ENCODE measurements at places on chromosomes 5 and 9.

DNA sequence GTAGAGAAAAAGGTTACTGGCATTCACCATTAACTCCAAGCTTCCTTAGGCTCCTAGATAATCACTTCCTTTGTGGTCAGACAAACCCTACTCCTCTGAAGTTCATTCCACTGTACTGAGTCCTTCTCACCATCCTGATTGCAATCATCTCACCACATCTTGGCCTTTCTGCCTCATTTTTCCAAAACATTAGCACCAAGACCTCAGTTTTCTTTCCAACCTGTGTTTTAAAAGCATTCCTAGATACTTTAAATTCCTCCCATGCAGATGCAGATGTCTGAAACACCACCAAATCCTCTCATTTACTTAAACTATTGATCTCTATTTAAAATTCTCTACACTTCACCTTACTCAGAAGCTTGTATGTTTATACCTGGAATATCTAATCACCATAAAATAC, 961.3 kb upstream of the CTNND2 start:
- DNase-seq: no peak

DNA sequence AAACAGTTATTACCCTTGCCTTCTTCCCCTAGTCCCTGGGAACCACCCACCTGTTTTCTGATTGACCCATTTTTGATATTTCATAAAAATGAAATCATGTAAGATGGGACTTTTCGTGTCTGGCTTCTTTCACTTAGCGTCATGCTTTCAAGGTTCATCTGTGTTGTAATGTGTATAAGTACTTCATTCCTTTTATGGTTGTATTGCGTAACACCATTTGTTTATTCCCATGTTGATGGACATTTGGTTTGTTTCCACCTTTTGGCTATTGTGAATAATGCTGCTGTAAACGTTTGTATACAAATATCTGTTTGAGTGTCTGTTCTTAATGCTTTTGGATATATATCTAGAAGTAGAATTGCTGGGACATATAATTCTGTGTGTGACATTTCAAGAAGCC, 650.1 kb upstream of the COX7C start:
- DNase-seq: no peak

GRCh38 chr5:122772446-122772845, 2.4 kb upstream of the SNX2 start:
- DNase-seq: no peak

DNA sequence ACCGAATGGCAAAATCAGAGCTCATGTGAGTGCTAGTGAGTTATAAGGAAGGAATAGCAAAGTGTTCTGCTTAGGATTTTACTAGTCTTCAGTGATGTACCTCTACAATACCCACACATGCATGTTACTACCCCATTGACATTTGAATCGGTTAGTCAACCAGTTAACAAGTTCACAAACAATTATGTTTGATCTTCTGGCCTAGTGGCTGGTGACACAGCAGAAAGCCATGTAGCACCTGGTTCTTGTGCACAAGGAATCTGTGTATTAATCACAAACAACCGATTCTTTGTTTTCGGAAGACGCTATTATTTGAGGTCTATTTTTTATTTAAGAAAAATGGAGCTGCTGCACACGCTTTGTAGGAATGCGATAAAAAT, 41.9 kb downstream of the NTRK2 start:
- no peak for DNase-seq

GRCh38 chr5:40842351-40842750, 1.2 kb downstream of the CARD6 start:
- no peak for DNase-seq

DNA sequence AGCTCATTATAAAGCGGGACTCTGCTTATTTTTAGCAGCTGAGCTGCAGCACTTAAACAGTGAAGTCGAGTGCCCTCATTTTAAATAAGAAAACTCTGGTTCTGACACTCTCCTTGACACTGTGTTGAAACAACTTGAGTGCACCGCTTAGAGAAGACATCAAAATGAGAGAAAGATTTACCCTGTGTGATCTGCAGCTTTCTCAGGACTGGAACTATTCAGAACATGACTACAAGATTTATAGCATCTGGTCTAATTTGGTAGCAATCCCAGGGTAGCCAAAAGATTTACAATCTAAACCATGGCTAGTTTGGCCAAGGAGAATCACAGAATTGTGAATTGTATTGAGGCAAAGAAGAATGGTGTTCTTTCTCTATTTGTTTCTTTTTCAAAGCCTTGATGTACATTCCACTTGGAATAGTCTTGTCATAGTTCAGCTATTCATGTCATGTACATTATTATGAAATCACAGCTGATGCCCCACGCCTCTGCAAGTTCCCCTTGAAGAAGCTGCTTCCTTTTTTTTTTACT, 38.7 kb downstream of the PLEKHG4B start:
- no peak for DNase-seq

- no peak for DNase-seq
Observed at GRCh38 chr5:174287761-174288160, 242.3 kb downstream of the NSG2 start.

- no peak for DNase-seq
Observed at GRCh38 chr9:89576404-89576839, 28.4 kb upstream of the GADD45G start.

DNA sequence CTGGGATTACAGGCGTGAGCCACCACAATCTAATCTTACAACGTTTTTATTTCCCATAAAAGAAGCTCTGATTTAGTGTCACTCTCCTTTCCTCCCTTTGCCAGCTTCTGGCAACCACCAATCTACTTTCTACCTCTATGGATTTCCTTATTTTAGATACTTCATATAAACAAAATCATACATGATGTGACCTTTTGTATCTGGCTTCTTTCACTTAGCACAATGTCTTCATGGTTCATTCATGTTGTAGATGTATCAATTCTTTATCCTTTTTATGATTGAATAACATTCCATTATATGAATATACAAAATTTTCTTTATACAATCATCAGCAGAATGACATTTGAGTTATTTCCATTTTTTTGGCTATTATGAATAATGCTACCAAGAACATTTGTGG, 9.7 kb upstream of the TRIO start:
- DNase-seq: no peak

DNA sequence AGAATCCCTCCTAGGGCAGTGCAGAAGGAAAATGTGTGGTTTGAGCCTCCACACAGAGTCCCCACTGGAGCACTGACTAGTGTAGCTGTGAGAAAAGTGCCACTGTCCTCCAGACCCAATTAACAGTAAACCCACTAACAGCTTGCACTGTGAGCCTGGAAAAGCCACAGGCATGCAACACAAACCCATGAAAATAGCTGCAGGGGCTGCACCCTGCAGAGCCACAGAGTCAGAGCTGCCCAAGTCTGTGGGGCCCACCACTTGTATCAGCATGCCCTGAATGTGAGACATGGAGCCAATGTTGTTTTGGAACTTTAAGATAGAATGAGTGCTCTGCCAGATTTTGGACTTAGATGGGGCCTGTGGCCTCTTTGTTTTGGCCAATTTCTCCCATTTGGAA, 119.8 kb upstream of the CDH9 start:
- no peak for DNase-seq

- no peak for DNase-seq
Observed at GRCh38 chr5:152723482-152723881, 318.4 kb upstream of the NMUR2 start.

- no peak for DNase-seq
Observed at GRCh38 chr9:71716138-71716909, 52.0 kb downstream of the CEMIP2 start.

- no peak for DNase-seq
Observed at GRCh38 chr9:107274953-107275422, 8.1 kb upstream of the RAD23B start.

GRCh38 chr5:6745706-6746222, 32.5 kb downstream of the TENT4A start:
- DNase-seq: no peak

DNA sequence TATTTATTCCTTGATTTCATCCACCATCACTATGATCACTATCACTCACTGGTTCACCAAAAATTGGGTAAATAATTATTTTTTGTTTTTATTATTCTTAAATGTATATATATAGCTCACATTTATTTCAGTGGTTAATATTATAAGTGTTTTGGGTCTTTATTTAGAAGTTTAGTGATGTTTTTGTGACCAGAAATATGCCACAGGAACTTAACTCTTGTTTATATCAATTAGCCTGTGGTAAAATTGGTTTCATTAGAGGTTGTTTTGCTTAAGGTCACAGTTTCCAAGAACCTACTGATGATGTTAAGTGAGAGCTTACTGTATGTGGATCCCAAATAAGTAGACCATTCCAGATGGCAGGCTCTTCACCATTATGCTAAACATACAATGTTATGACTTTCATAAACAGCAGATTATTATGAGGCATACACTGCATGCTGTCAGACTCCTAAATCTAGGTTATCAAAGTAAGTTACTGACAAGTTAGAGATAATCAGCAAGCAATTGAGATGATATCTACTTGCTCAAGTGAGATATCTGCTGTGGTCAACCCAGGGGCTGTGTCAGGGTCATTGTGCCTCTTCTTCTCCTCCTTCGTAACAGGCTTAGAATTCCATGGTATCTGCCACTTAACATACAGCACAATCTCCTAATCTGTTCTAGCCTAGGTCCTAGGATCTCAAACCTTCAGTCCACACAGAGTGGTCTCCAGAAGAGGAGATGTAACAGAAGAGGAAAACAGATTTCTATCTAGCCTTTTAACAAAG, 57.6 kb downstream of the NR3C1 start:
- no peak for DNase-seq

DNA sequence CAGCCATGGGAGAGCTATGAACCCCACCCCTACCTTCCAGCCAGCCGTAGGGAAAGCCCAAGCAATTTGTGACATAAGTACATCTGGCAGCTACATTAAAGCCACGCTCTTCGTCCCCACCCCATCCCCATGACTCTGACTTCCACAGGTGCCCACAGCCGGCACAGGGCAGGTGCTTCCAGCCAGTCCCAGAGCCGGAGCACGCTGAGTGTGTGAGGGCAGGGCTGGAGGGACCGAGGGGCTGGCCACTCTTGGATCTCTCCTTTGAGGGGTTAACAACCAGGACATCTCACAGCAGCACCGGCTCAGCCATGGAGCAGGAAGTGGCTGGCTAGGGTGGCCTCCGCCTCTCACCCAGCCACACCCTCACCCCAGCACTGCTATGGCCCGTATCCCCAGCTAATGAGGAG, 2.4 kb upstream of the FAM78A start:
- no peak for DNase-seq

DNA sequence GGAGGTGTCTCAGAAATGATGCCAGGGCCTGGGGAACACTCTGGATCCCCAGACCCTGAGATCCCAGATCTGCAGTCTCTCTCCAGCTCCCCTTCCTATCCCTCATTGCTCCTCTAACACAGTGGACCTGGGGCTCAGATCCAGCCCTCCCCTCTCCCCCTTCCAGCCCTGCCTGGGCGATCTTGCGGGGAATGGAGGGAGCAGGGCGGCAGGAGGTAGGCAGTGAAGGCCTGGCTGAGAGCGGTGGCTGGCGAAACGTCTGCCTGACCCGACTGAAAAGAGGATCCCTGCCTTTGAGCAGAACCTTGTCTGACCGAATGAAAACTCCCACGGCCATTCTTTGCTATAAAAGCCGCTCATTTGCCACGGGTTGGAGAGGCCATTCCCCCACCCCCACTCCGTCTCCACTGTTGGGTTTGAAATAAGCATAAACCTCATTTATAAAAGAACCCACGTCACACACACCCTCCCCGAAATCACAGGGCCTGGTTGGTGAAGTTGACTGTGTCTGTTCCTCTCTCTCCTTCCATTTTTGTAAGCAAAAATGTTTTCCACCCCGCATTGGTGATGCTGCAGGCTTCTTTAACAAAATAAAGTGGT, 8.8 kb downstream of the MSX2 start:
- DNase-seq: no peak

DNA sequence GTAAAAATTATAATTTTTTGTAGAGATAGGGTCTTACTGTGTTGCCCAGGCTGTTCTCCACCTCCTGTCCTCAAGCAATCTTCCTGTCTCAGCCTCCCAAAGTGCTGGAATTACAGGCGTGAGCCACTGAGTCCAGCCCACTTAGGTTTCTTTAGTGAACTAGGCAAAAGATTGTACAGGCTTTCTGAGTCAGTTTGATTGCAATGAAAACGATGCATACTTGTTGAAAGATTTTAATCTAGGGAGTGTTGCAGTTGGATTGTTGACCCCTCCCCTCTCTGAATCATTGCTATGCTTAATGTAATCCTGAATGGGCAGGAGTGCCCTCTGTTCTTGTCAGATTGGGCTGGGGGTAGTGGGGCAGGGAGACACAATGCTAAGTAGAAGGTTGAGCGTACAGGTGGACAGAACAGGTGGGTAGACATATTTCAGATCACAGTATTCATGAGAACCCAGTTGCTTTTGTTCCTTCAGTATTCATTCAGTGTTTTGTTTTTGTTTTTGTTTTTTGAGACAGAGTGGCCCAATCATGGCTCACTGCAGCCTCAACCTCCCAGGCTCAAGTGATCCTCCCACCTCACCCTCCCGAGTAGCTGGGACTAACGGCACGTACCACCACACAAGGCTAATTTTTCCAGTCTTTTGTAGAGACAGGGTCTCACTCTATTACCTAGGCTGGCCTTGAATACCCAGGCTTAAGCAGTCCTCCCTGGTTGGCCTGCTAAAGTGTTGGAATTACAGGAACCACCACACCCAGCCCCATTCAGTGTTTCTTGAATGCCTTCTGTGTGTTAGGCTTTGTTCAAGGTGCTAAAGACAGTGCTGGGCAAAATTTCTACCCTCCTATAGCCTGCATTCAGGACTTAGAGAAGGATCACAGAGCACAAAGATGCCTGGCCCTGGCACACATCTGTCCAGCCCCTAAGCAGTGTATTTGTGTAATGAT, 70.1 kb downstream of the KIAA1958 start:
- no peak for DNase-seq

DNA sequence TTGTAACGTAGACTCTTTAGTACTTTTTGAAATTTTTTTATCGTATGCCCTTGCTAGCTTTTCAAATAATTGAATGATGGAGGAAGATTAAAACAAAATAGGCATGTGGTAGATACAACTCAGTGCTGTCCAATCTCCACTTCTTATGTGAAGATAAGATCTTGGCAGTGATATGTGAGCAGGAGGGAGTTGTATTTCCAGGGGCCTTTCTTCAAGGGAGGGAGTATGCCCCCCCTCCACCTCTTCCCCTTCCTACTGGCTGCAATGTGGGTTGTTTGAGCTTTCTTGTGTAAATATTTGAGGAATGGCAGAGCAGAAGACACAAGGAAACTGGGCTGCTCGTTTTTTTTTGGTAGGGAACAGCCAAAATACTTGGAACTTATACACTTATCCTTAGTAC, 374.9 kb downstream of the PSAT1 start:
- DNase-seq: no peak
